ENCODE measurements at places on chromosomes 2 and 18.
A peak's percentile ranks its signal among the peaks of the same experiment; 100 is the strongest.

GRCh38 chr2:187138265-187138664, 289.3 kb upstream of the ZSWIM2 start:
- DNase-seq, result peak; percentile 26

DNA sequence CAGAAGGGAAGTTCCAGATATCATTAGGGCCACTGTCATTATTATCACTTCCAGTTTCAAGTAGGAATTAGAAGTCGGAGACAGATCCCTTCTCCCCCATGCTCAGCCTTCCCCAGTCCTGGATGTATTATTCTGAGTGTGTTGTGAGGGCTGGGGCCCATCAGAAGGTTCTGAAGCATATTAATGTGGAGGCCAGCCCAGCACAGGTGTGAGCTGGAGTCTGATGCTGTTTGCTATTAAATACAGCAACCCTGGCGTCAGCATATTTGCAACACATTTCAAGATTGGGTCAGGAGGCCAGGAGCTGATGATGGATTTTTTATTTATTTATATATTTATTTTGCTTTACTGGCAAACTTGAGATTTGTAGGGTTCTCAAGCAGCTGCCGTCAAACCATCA, 195.2 kb downstream of the NRP2 start:
- DNase-seq, result no peak

DNA sequence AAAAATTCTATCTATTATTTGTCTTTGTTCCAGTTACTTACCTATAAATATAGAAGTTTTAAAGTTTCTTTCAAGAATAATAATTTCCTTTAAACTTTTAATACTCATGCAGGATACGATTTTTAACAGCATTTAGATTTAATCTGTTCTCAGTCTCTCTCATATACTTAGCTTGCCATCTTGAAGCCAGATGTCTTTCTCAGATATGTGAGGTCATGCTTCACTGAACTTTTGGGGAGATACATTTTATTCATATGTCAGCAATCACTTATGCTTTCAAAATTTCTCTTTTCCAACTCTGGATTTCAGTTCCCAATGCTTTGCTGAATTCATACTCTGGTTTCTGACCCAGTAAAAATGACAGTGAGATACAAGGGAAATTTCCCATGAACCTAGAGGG, 66.5 kb upstream of the CCDC178 start:
- DNase-seq, result no peak

- no peak for DNase-seq
These were observed 37.0 kb downstream of the MAL start for GRCh38 chr2:95062242-95063085.

GRCh38 chr2:220847589-220847988, 724.5 kb downstream of the EPHA4 start:
- no peak for DNase-seq

DNA sequence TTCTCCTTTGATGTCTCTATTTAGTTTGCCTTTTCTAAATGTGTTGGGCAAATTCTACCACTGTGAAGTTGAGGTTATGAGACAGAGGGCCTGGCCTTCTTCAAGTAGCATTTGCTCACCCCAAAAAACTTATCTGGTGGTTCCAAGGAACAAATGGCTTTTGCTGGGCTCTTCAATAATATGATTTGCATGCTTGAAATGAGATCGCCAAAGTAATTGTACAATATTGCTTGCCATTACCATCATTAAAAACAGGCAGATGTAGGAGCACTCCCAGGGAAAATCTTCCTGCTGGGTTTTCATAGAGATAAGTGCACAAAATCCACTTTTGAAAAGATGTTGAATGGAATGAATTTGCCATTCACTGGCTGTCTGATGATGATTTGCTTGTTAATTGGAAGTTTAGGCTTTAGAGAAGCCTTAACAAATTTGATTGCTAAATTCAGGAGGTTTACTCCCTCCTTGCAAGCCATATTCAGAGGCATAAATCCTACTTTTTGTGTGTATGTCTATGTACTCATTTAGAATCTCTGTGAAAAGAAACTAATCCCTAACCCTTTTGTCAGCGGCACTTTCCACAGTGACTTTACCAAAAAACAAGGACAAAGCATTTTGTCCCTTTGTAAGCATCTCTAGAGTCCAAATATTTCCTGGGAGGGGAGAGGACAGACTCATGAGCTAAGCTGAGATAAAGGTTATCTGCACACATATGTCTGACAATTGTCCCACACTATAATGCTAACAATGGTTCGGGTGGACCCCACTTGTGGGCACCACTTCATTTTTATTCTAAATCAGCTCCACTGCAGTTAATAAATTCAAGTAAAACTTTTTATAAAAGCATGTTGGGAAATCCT, 240.8 kb upstream of the PIK3C3 start:
- no peak for DNase-seq

DNA sequence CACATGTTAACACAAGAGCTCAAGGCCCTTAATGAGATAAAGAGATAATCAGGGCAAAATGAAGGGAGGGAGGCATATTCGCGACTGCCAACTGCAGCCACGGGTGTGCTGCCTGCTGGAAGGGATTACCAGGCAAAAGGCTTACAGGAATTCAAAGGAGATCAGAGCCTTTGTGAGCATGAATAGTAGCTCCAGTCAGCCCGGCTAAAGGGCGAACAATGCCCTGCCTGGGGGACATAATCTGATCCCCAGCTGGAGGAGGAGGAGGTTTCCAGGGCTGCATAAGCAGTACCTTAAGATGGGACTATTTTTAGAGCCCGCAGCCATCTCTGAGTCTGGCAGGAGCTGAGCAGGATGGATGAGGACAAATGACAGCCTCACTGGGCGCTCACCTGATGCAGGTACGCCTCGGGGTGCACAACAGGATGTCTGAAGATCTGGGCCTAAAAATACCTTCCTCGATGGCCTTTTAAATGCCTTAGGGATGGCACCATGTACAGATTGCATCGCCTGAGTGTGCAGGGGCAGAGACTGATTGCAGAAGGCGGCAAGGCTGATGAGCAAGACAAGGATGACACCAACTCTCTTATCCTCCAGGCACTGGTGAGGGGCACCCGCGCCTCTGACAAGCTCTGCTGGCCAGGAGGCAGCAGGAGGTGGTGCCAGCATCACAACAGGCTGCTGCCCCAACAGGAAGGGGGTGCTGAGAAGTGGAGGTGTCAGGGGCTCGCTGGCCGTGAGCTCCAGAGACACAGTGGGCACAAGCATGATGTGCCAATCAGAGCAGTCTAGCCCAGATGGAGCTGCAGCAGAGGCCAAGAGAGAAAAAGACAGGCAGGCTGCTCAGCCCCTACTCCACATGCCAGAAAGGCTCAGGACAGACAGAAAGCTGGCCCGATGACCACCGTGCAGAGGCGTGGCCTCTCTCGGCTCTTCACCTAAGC, 111.4 kb downstream of the EIPR1 start:
- DNase-seq, result no peak

DNA sequence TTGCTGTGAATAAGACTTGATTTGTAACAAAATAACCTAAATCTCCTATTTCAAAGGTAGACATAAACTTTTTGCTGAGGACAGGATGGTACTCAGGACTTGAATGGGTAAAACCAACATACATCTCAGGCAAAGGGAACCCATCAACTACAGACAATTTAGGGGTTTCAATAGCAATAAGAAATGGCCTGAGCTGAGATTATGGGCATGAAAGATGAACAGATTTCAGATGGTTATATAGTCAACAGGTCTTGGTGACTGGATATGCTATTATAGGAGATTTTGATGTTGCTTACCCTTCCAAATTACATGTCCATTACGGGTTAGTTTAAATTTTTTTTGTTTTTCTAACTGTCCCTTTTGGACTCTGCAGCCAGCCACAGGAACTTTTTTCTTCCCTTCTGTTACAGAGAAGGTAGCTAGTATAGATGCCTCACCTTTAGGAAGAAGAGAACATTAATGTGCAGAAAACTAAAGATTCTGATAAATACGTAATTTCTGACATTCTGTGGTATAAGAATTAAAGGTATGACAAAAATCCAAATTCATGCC, 4.6 kb downstream of the RPS27A start:
- no peak for DNase-seq

- no peak for DNase-seq
These were observed 661.5 kb downstream of the ERBB4 start for GRCh38 chr2:211877061-211877460.

- no peak for DNase-seq
These were observed 154.9 kb upstream of the NDUFV2 start for GRCh38 chr18:8947566-8947965.

GRCh38 chr2:147173798-147174197, 671.0 kb upstream of the ACVR2A start:
- no peak for DNase-seq

DNA sequence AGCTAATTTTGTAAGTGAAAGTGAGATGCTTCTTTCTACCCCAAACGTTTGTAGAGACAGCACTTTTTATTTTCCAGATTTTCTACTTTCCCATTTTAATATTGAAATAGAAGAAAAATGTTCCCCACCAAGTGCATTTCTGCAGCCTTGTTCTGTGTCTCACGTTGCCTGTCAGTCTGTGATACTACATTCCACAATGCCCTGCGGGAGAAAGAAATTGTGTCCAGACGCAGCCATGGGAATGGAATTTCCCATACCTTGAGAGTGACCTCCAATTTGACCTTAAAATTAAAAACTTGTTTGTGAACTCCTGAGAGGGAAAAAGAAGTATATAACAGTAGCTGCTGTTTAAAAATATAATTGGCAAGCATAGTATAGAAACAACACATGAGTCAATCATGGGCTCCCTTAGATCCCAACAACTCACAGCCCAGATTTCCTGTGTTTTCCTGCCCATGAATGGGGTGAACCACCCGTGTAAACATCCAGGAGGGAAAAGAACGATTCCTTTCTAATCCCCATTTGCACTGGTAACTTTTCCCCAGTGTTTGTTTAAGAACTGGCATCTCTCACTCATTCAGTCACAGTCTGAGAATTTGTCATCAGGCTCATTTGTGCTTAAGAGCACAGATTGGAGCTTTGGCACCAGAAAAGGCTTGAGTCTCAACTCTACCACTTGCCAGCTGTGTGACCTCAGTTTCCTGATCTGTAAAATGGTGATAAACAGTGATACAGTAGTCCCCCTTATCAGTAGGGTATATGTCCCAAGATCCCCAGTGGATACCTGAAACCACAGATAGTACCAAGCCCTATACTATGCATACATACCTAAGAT, 166.1 kb upstream of the ZNF521 start:
- DNase-seq, result no peak

DNA sequence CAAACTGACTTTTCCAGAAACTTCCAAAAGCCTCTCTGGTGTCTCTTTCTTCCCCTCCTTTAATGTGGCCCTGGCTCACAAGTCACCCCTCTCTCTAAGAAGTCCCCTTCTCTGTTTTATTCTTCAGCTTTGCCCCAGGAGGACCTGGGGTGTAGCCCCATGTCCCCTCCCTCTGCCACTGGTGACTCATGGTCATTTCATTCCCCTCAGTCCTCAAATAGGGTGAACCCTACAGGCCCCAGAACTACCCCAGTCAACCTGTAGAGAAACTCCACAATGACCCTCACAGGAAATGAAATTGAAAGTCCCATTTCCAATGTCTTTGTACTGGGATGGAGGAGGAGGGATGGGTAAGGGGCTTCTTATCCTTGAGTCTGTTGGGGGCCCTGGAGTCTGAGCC, 6.2 kb upstream of the SPEG start:
- no peak for DNase-seq

DNA sequence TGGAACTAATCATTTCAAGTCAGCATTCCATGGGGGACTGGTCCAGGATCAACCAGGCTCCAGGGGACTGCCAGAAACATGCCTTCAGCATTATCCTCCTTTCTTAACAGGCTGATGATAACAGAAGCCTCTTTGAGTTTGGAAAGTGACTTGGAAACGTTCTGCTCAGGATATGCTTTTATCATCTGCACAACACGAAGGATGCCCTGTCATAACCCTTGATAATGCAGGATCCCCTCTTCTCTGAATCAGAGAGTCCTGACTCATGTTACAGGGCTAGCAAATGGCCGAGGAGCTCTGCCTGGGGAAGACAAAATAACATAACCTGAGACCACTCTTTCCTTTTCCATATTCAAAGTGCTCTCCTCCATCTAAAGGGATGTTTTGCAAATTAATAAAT, 6.7 kb downstream of the SCYGR3 start:
- no peak for DNase-seq

GRCh38 chr2:78568782-78569373, 456.6 kb upstream of the REG3G start:
- no peak for DNase-seq

GRCh38 chr2:177530561-177530960, 138.0 kb downstream of the AGPS start:
- DNase-seq, result no peak

GRCh38 chr2:56185101-56185581, 1.4 kb downstream of the CCDC85A start:
- DNase-seq, result no peak

GRCh38 chr2:67503066-67503795, 106.1 kb downstream of the ETAA1 start:
- no peak for DNase-seq

DNA sequence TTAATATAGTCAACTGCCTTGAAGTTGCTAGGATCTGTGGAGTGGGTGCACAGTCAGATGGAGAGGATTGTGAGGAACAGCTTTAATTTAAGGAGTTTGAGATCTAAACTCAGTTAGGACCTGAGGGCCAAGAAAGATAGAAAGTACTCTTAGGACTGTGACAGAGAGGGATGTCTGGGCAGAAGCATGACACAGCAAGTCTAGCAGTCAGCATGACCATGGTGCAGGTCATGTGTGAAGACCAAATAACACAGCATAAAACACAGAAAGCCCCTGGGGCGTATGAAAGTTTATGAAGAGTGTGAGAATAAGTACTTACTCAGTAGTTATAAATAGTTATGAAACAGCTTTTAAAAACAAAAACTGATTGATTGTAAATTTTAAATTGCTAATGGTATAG, 107.2 kb downstream of the GALNT1 start:
- no peak for DNase-seq

DNA sequence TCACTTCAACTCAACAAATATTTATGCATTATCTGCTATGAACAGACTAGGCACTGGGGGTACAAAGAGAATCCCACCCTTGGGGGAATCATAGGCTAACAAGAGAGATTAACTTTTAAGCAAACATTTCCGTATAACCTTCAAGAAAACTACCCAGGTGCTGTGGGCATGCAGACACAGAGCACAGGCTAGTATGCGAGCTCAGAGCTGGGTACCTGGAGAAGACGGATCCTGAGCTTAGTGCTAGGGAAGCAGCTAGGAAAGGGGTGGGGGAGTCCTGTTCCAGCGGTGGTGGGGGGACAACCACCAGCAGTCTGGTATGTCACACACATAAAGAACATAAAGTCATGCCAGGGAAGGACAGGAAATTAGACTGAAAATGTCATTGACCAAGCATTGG, 17.5 kb upstream of the DSG3 start:
- no peak for DNase-seq

- no peak for DNase-seq
These were observed 35.5 kb downstream of the ICOS start for GRCh38 chr2:203972066-203972465.

DNA sequence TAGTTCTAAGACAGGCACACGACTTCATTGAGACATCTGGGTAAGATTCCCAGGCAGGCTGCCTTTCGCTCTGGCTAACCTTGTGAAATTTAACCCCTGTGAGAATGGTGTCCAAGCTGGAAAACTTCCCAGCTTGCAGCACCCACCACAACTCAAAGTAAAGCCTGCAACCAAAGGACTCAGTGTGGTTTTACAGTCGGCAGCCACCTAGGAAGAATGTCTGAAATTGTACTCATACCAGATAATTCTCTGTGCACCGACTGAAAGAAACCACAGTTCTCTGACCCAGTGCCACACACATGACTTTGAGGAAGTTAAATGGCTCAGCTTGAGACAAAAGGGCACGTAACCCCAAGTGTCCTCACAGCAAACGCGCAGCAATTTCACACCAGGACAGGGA, 125.7 kb downstream of the RBMS1 start:
- DNase-seq, result peak; percentile 14

Data from HEK293T (cell line).